Activated T-helper 2 cell treated with anti-CD3 and anti-CD28 coated beads, Interferon-gamma antibody, Interleukin-2, Interleukin-4, amounts not matched to agents 10 μg/mL and 5 μg/mL and 100 μg/mL, durations not matched to agents 14 hours and 24 hours and 36 hours (primary cell): ENCODE measurements at places on chromosomes 4 and X.

- DNase-seq = no peak
Measured at GRCh38 chr4:1770245-1770644, 22.8 kb upstream of the FGFR3 start.

- no peak for DNase-seq
Measured at GRCh38 chrX:10415306-10416001, 204.9 kb downstream of the MID1 start.

DNA sequence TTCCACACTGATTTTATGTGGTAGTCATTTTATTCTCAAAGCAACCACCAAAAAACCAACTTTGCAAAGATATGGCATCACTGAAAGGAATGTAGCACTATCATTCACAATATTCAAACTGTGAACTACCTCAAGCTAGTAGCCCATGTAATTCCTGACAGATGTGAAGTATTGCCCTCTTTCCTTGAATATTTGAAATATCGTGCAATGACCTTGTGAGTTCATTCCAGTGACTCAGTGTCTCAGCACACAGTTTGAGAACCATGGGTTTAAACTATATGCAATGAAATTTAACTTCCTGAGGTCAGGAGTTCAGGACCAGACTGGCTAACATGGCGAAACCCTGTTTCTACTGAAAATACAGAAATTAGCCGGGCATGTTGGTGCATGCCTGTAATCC, 20.9 kb upstream of the IQCM start:
- DNase-seq = no peak

GRCh38 chrX:56757327-56757726, 28.3 kb downstream of the NBDY start:
- DNase-seq = no peak

DNA sequence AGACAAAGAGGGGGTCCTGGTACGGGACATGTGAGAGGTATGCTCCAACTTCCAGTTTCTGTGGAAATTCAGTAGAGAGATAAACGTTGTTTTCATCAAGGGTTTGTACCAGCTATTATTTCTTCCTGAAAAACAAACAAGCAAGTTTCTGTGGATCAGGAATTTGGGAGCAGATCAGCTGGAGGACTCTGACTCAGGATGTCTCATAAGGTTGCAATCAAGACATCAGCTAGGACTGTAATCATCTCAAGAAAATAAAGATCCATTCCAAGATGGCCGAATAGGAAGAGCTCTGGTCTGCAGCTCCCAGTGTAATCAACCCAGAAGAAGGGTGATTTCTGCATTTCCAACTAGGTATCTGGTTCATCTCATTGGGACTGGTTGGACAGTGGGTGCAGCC, 23.5 kb upstream of the NFKB1 start:
- DNase-seq = no peak

DNA sequence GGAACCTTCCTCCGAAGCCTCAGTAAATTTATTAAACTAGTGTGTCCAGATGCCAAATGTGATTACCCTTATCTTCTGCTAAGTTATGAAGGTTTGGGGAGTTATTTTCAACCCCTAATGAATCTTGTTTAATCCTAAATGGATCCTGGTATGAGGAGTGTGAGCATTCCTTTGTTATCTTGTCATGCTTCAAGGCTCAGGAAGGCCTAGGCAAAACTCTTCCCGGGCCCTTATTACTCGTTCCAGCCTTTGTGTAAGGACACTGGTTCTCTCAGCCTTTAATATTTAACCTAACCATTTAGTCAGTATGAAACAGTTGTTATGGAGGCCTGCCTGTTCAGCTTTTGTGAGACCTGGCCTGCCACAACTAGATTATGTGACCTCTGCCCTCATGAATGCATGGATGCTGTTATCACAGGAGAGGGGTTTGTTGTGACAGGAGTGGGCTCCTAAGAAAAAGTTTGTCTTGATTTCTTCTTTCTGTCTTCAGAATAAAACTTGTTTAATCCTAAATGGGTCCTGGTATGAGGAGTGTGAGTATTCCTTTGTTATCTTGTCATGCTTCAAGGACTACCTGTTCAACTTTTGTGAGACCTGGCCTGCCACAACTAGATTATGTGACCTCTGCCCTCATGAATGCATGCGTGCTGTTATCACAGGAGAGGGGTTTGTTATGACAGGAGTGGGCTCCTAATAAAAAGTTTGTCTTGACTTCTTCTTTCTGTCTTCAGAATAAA, 181.7 kb downstream of the SLC39A8 start:
- DNase-seq = no peak

DNA sequence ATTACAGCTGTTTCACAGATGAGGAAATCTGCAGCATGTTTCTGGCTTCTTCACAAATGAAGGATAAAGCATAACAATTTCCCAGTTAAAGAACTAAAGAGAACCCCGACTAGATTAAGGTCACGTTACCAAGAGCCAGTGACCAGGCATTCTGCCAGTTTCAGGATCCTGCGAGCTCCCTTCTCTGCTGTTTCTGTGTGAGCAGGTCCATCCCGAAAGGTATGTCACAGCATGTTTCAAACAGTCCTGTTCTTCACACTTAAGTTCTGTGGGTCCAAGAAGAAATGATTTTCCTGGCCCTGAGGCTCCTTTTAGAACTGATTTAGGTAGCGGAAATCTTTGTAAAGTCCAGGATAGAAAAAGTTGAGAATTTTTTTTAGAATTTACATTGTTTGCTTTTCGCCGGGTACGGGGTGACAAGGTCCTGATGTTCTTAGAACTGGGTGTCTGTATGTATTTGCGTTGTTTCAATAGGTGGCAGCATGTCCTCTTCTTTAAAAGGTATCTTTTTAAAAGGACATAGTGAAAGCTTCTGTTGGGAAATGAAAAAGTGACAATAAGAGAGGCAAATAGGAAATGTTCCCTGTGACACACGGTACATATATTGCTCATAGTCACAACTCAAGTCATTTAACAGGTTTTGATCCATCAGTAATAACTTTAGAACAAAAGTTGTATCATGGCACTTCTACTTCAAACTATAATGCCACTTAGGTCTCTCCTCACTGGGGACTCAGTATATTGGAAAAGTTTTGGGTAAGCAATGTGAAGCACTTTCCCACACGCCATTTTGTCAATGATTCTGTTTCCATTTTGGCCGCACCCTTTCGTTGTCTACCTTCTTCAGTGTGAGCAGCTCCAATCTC, 18.4 kb downstream of the IL21 start:
- no peak for DNase-seq

- no peak for DNase-seq
Measured at GRCh38 chrX:29376584-29376983, 789.3 kb downstream of the IL1RAPL1 start.

DNA sequence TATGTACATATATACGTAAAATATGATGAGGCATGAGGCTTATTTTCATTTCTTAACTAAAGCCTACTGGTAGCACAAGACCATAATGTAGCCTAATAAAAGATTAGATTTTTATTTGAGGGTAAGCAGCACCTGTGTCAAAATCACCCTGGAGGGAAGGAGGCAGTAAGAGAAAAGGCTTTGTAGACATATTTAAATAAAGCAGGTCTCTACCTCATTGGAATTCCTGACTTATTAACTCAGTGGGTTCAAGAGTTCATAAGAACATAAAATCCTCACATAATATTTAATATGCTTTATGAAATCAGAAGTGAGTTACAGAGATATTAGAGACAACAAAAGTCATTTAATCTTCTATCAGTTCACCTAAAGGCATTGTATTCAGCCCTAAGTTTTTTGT, 261.6 kb upstream of the ANKRD50 start:
- DNase-seq = no peak

- no peak for DNase-seq
Measured at GRCh38 chr4:182215148-182215547, 28.1 kb upstream of the TENM3 start.

DNA sequence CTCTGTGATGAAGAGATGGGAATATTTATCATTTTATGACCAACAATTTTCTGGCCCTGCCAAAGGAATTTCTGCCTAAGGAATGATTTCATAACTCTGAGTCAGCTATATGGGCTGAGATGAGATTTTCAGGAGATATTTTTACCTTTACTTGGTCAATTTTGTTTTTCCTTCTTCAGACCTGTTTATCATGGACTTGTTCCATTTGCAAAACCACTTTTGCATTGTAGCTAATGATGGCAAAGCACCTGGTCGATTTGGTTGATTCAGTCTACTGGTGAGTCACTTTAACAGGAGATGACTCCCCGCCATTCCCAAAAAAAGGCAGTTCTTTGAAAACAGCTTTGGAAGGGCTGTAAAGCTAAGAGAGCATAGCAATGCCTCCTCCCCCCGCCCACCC, 53.3 kb downstream of the TEX13A start:
- DNase-seq = no peak

GRCh38 chr4:98794565-98795205, 134.2 kb downstream of the EIF4E start:
- DNase-seq = no peak

- no peak for DNase-seq
Measured at GRCh38 chr4:38923746-38924145, 56.1 kb downstream of the FAM114A1 start.

GRCh38 chr4:42104521-42104920, 47.9 kb downstream of the BEND4 start:
- no peak for DNase-seq

- DNase-seq = no peak
Measured at GRCh38 chr4:47215759-47216158, 184.4 kb downstream of the GABRB1 start.

GRCh38 chr4:79198951-79199587, 126.8 kb downstream of the NAA11 start:
- no peak for DNase-seq

DNA sequence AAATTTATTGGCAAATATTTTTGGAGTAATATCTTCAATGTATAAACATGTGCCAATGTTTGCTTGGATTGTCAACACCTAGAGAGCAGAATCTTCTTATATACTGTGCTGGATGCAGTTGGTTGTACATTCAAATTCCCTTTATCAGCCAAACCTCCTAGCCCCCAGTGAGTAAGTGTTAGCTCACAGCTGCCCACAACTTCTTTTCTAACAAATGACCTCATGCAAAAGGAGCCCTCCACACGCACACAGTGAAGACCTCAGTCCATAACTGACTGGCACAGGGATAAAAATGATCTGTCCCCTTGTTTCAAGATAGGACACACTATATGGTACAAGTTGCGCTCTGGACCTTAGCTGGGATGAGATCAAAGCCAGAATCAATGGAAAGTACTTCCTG, 458.0 kb upstream of the NWD2 start:
- DNase-seq = no peak

DNA sequence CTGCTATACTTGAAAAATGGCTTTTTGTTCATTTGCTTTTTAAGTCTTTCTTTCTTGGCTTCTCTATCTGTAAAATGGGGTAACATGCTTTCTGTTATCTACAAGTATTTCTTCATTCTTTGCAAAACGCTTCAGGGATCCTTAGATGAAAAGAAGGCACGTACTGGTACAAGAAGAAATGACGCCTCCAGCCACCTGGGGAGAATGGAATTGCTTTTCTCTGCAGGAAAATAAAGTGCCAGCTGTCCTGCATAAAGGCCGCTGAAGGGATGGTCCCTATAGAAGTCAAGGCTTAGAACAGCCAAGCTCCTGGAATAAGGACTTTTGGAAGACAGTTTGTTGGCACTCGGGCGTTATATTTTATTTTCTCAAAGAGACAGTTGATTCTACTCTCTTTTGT, 210.8 kb upstream of the RASGEF1B start:
- DNase-seq = no peak
